ENCODE measurements at places on chromosomes 6 and 20. TPM values are rescaled to one million over a fixed set of nuclear protein-coding genes. Genes with fewer than 3 reads are reported as not detected.

DNA sequence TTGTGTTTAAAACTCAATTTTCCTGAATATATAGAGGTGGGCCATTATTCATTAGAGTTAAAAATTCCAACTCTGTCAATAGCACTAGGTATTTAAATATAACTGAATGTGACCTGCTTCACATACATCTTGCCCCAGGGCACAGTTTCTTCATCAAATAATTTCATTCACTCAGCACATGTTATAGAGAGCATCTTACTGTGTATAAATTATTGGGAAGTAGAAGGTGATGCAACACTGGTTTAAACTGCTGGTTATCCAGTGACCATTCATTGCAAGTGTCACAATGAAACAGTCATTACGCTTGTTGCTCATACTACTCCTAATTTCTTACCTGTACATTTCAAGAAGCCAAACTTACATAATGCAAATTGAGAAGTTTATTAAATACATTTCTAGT, 93.4 kb downstream of the KHDRBS2 start:
- no peak for DNase-seq

DNA sequence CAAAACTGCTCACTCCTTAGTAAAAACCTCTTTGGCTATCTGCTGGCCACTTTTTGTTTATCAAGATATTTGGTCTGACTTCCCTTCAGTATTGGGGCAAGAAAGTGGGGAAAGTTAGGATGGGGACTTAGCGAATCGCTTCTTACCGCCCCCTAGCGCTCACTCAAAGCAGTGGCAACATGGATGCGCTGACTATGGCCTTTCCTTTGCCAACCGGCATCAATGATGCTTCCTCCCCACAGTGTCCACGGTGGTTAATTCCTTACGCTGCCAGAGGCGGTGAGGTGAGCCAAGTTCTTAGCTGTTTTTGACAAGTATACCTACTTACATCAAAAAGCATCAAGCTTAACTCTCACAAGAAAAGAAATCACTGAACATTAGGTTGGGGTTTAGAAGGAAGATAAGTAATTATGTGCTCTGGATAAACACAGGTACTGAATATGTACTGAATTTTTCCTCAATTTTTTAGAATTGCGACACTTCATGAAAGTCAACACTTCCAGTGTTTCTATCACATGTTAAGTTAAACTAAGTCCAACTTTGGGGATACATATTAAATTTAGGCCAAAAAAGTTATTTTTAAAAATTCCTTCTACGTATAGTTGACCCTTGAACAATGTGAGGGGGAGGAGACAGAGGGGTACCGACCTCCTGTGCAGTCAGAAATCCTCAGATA, 86.7 kb downstream of the GMDS start:
- DNase-seq, result peak; percentile 91

GRCh38 chr20:48861444-48861843, 33.6 kb upstream of the PREX1 start:
- no peak for DNase-seq

DNA sequence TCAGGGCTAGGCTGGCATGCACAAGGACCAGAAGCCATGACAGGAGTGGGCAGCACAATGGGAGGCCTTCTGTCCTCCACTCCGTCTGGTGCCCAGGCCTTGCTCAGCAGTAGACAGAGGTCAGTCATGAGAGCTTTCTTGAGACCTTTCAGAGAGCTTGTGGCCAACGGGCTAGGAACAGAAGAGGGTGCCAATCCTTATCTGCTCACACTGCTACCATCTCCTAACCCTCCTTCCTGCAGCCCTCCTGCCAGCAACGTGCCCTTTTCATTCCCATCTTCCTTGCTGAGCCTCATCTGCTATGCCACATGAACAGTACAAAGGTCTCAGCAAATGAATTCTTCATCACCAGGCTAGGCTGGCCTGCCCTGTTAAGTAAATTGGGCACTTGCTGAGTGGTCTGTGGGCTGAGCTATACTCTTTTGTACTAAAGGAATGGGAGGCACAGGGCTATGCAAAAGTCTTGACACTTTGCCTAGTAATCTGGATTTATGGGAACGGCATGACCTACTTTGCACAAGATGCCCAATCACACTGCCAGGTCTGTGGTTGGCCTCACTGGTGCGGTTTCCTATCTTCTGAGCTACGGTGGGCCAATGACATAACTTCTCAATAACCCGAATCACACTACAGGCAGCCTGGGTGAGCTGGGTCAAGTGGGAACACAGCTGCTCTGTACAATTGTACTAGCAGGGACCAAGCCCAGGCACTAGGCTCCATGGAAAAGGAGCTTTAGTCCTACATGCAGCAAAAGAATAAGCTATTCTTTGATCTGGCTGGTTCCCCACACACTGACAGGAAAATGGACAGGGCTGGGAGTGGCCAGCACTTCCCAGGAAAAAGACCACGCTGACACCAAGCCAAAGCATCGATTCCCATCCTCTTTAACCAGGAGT, 47.8 kb downstream of the ELOVL5 start:
- DNase-seq, result no peak

- DNase-seq, result peak; percentile 65
Measured at GRCh38 chr20:24782801-24783630, 166.1 kb upstream of the CST7 start.

UNC5CL gene
- total RNA-seq, result 3.6 TPM

Data from endodermal cell (in vitro differentiated cells).